NCI-H187 treated with DMSO at 0.1 percent for 48 hours (cell line): ENCODE measurements at places on chromosomes 16 and 17.

DNA sequence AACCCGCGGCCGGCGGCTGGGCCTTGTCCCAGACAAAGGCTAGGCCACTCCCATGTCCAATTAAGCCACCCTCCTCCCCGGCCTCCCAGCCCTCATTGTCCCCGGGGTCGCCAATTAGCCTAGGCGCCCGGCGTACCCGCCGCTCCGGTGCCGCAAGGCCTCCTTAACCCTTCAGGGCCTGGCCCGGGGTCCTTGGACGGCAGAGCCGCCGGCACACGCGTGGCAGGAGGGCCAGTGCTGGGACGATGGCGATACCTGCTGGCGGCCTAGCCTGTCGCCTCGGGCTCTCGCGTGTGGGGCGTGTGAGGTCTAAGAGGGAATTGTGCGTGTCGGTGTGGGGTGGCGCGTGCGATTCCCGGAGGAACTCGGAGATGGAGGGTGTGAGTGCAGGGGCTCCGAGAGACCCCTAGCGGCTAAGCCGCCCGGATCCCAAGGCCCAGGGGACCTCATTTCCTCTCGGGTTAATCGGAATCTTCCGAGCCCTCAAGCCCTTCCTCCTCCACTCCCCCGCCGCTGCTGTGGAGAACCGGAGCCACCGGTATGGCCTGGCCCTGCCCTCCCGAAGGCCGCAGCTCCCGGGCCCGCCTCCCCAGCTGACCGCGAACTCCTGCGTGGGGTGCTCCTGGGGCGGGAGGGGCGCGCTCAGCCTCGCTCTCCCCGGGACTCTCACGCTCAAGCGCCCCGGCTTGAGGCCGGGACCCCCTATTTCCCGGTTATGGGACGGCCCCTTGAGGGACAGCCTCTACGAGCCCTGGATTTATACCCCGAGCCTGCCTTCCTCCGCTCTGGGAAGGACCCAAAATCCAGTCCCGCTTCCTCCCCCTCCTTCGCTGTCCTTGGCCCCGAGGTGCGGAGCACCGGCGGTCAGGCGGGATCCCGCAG, 11.9 kb downstream of the TBX2 start:
- no peak for DNase-seq

- no peak for DNase-seq
Measured at GRCh38 chr16:71179569-71179968, 51.0 kb downstream of the HYDIN start.

DNA sequence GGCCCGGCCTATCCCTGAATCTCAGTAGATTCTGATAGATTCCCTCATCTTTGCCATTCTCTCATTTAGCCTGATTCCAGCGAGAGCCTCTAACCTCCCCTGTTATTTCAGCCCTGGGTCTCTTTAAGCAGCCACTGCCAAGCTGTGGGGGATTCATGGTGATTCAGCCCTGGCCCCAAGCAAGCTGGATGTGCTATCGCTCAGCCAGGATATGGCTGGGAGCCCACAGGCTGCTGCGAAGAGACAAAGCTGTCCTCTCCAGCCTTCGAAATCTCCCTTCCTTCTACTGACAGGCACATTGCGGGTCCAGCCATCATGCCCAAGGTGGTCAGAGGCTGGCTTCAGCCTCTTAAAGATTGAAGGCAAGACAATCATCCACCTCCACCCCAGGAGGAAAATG, 394.1 kb downstream of the SOX9 start:
- no peak for DNase-seq

DNA sequence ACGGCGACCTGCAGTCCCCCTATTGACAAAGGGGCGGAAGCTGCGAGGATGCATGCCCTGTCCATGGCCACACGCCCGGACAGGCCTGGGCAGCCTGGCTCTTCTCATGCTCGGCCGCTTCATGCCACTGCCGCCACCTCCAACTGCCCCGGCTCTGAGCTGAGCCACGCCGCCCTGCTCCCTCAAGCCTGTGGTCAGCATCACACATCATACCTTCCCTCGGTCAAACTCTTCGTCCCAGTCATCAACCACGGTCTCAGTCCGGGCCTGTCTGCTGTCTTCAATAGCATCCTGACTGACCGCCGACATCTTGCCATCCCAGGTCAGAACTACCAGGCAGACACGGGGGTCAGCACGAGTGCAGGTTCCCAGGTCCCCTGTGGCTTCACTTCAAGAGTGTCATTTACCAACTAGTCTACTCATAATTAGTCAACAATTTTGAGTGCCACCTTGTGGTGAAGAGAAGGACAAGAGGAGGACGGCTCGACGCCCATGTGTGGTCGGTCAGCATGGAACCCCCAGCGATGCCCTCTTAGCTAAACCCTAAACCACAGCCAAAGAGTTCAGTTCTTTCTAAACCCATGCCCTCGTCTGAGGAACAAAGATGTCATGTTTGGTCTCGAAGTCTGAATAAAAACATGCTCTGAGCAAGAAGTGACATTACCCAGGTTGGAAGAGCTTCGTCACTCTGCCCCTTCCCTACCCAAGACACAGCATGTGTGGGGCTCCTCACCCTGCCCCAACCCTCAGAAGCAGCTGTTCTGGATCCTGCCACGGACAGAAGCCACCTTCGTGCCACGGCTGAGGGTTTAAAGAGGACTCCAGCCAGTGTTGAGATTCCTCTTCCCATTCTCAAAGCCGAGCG, 16.9 kb upstream of the CYTH1 start:
- DNase-seq: no peak

GRCh38 chr16:1950047-1950446, 4.4 kb downstream of the RPL3L start:
- DNase-seq: no peak

- DNase-seq: no peak
Measured at GRCh38 chr16:78437352-78437968, 338.0 kb downstream of the WWOX start.

DNA sequence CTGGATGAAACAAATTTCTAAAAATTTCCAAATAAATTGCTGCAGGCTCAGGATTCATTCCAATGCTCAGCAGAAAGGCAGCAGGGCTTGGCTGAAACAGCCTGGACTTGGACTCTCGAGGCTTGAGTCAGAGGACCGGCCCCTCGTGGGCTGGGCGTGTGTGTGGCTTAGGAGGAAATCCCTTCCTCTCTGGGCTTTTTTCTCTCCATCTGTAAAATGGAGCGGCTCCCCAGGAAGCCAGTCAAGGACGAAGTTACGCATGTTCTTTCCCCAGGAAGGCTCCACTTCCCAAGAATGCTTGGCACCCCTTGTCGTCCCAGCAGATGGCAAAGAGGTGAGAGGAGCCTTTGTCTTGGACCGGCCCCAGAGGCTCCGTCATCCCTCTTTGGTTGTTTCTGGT, 13.5 kb downstream of the SLC46A1 start:
- DNase-seq: no peak
